Neural crest cell (in vitro differentiated cells): ENCODE measurements at places on chromosomes 1 and 21. TPM values are rescaled to one million over a fixed set of nuclear protein-coding genes. Genes with fewer than 3 reads are reported as not detected.

- DNase-seq: no peak
Observed at GRCh38 chr1:225851805-225852204, 30.4 kb downstream of the TMEM63A start.

DNA sequence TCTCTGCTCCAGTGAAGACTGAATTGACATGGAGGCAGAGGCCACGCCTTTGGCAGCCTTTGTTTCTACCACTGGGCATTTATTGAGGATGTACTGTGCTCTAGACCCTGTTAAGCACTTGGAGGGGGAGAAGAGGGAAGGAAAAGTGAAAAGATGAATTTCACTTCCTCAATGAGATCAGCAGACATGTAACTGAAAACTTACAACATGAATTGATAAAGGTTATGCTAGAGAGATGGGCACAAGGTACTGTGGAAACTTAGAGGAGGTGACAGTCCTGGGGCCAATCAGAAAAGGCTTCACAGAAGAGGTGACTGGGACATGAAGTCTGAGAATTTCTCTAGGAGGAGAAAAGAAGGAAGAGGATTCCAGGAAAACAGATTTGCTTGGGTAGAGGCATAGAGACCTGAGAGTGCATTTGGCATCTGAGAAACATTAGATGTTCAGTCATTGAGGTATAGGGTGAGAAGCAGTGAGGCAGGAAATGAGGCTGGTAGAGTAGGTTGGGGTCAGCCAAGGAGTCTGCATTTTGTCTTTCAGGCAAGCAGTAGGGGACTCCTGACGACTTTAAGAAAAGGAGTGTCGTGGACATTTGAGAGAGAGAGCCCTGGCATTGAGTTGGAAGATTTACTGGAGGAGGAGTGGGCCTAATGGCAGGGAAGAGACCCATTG, 113.0 kb downstream of the SYT2 start:
- DNase-seq: no peak

GRCh38 chr21:42471206-42471605, 24.8 kb downstream of the RSPH1 start:
- DNase-seq: no peak

DNA sequence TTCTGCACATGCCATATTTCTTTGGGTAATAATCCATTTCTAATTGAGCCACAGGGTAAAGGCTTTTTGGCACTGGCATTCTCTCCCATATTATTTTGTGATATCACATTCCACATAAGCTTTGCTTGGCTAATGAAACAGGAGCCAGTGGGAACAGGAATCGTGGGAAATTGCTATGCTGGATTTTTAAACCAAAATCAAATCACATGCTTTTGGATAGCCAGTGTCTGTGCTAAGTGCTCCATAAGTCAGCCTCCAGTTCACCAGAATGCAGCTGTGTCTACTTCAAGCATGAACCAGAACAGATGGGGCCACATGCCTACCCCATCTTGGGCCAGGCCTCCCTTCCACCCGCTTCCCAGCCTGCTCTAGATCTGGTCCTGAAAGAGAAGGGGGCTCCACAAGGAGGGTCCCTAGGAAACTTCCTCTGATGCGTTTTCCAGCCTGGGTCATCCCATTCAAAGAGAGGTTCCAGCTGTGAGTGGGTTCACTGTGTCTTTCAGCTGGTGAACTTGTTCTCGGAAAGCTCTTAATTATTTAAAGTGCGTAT, 131.2 kb upstream of the COA6 start:
- no peak for DNase-seq

DNA sequence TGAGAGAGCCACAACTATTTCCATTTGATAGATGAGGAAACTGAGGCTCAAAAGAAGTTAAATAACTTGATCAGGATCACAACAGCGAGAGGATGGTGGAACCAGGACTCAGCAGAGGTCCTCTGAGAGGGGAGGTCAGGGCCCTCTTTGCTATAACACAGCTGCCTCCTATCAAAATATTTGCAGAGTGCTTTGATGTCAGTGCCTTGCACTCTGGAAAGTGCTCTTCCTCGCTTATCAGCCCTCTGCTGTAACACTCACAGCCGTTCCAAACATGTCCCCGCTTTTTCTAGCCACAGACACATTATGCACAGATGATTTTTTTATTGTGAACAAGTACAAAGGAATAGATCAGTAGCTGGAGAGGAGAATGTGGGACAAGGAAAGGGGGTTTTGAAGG, 71.8 kb upstream of the ARHGAP29 start:
- DNase-seq: no peak

- no peak for DNase-seq
Observed at GRCh38 chr1:30903343-30904034, 5.1 kb downstream of the SDC3 start.

GRCh38 chr1:226651732-226652105, 87.4 kb downstream of the ITPKB start:
- no peak for DNase-seq

DNA sequence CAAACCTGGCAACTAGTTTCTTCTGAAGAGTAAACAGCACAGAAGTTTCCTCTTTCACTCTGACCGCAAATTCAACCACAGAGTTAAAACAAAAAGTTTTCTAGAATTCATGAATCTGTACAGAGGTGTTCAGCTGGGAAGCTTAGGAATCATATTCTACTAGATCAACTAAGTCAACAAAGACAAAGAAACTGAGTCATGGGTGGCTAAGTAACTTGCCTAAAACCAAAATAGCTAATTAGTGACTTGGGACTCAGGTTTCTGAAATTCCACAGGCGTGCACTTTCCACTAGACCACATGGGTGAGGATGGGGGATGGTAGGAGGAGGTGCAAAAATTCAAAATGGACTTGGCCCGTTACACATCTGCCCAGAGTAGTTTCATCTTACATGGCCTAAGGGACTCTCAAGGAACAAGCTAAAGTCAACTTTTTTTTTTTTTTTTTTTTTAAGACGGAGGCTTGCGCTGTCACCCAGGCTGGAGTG, 25.8 kb downstream of the PTPN14 start:
- no peak for DNase-seq

The ENSA gene
- 177 TPM in 2 replicates for total RNA-seq

The TNFRSF18 gene
- not detected in 2 replicates for total RNA-seq

The MASP2 gene
- total RNA-seq: 0.14 TPM in 1 of 2 replicates, not detected in the other

The SMAP2 gene
- total RNA-seq: 25.4 and 26.3 TPM in 2 replicates

The AVPR1B gene
- not detected in 2 replicates for total RNA-seq

The PRKAB2 gene
- total RNA-seq: 19.4 and 19.7 TPM in 2 replicates

The SASS6 gene
- total RNA-seq: 14.9 and 15.2 TPM in 2 replicates

The TMEM79 gene
- total RNA-seq: 4.3 and 4.6 TPM in 2 replicates

The CLCA2 gene
- total RNA-seq: not detected in 2 replicates

The DENND2C gene
- 0.79 and 0.82 TPM in 2 replicates for total RNA-seq

The CRP gene
- total RNA-seq: not detected in 2 replicates

The NR0B2 gene
- not detected in 2 replicates for total RNA-seq

The DMBX1 gene
- not detected in 2 replicates for total RNA-seq

The PDPN gene
- total RNA-seq: 47.4 and 51.7 TPM in 2 replicates

The PLPP3 gene
- 21.2 and 24.7 TPM in 2 replicates for total RNA-seq

The EPHA10 gene
- total RNA-seq: 0.63 and 0.77 TPM in 2 replicates
